ENCODE measurements at places on chromosomes 5 and 9.
A peak's percentile ranks its signal among the peaks of the same experiment; 100 is the strongest.

DNA sequence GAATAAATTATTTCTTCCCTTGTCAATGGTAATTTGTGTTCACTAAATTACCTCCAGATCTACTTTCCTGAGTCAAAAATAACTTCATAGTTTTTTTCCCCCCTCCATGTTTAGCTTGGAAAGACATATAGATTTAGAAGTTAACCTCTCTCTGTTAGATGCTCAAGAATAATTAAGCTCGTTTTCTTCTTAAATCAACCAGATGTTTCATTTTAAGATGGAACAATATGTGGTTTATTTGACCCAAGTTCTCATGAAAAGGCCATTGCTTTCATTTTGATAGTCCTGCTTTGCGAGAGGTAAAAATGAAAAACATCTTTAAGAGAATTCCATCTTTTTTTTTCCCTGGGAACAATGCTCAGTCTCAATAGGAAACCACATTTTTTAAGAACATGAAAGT is 27.7 kb upstream of the GAS1 start:
- H3K27me3 ChIP-seq: peaks cover 70% of the 10 kb centered on the region
- no peak overlapping the region for H3K4me3 ChIP-seq
- DNase-seq: no peak
- no peaks in the 10 kb centered on the region for H3K4me1 ChIP-seq

GRCh38 chr5:77209495-77210090 is 887 bp upstream of the PDE8B start:
- DNase-seq: no peak
- H3K36me3 ChIP-seq: no peaks in the 10 kb centered on the region
- H3K4me1 ChIP-seq: peaks cover 11% of the 10 kb centered on the region
- H3K4me3 ChIP-seq: peak overlapping the region; percentile 74

DNA sequence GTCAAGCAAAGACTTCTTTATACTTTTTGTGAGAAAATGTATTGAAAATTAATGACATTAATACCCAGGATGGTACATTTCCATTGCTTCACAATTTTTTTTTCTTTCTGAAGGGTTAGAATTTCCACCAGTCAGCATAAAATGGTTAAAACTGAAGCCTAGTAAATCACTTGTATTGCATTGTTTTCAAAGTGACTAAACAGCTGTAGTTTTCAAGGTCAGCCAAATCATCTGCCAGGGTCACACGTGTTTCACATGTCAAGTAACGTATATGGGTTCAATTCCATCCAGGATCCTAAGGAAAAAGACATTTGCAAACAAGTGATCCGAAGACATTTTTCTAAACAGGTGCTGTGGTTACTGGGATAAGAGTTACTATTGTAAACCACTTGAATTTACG is 574.2 kb downstream of the RAB3C start:
- H3K4me1 ChIP-seq: peaks cover 17% of the 10 kb centered on the region
- no peak for DNase-seq
- no peak overlapping the region for H3K27ac ChIP-seq
- no peak overlapping the region for H3K4me3 ChIP-seq

- H3K4me3 ChIP-seq: no peak overlapping the region
- H3K27ac ChIP-seq: no peak overlapping the region
- H3K27me3 ChIP-seq: no peaks in the 10 kb centered on the region
Observed at GRCh38 chr9:81462801-81463200, 226.5 kb downstream of the TLE1 start.

GRCh38 chr9:101859620-101860019 is 121.2 kb upstream of the GRIN3A start:
- H3K27ac ChIP-seq: no peak overlapping the region
- H3K27me3 ChIP-seq: no peaks in the 10 kb centered on the region
- DNase-seq: no peak
- no peaks in the 10 kb centered on the region for H3K36me3 ChIP-seq

DNA sequence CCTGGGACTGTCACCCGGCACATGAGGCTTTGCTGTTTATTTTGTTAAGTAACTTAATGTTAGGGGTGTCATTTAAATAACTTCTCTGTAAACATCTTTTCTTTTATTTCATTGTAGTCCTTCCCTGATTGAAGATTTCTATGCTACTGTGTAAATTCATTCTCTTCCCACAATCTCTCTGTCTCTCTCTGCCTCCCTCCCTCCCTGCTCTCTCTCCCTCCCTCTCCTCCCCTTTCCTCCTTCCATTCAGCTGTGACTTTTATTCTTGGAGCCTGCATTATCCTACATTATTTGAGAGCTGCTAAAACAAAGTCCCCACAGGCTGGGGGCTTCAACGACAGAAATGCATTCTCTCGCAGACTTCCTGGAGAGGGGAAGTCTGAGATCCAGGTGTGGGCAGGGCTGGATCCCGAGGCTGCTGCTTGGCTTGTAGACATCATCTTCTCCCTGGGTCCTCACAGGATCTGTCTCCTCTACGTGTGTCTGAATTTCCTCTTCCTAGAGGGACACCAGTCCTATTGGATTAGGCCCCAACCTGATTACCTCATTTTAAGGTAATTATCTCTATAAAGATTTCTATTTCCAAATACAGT is 18.4 kb downstream of the UBE2QL1 start:
- peaks cover 25% of the 10 kb centered on the region for H3K27me3 ChIP-seq
- no peaks in the 10 kb centered on the region for H3K36me3 ChIP-seq
- H3K4me3 ChIP-seq: no peak overlapping the region
- no peaks in the 10 kb centered on the region for H3K4me1 ChIP-seq

DNA sequence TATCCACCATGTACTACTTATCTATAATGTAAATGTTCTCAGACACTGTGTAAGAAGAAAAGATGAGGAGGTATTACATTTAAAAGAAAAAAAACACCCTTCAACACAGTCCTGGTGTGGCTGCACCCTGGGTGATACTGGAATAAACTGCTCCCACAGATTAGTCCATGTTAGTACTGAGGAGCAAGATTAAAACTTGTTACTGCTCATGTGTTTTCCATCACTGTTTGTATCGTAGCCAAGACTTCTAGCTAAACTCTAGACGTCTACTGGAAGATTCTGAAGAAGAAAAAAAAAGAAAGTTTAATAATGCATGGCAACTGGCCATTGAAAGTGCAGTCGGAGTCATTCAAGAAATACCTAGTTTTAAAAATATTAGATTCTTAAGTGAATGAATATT is at the start of gene ASPN:
TSS of gene ASPN (minus strand) at position 178 of the 400 bp plus-strand sequence.
- peaks cover 5% of the 10 kb centered on the region for H3K4me1 ChIP-seq
- no peaks in the 10 kb centered on the region for H3K36me3 ChIP-seq
- H3K27me3 ChIP-seq: no peaks in the 10 kb centered on the region
- no peak within 1 kb of the TSS for H3K4me3 ChIP-seq
- H3K27ac ChIP-seq: no peak within 1 kb of the TSS

GRCh38 chr9:131856105-131856504 is 116.2 kb upstream of the RAPGEF1 start:
- peaks cover 21% of the 10 kb centered on the region for H3K36me3 ChIP-seq
- no peak overlapping the region for H3K4me3 ChIP-seq
- H3K4me1 ChIP-seq: peaks cover 5% of the 10 kb centered on the region
- no peak overlapping the region for H3K27ac ChIP-seq

- no peak overlapping the region for H3K4me3 ChIP-seq
- no peak for DNase-seq
- H3K4me1 ChIP-seq: no peaks in the 10 kb centered on the region
- H3K36me3 ChIP-seq: peaks cover 8% of the 10 kb centered on the region
- peaks cover 4% of the 10 kb centered on the region for H3K27me3 ChIP-seq
Observed at GRCh38 chr5:113600255-113600905, 86.9 kb downstream of the YTHDC2 start.

- H3K27me3 ChIP-seq: no peaks in the 10 kb centered on the region
- H3K4me1 ChIP-seq: no peaks in the 10 kb centered on the region
- no peak overlapping the region for H3K4me3 ChIP-seq
- no peak for DNase-seq
- no peaks in the 10 kb centered on the region for H3K36me3 ChIP-seq
Observed at GRCh38 chr5:29276371-29276770, 1917.1 kb upstream of the CDH6 start.

DNA sequence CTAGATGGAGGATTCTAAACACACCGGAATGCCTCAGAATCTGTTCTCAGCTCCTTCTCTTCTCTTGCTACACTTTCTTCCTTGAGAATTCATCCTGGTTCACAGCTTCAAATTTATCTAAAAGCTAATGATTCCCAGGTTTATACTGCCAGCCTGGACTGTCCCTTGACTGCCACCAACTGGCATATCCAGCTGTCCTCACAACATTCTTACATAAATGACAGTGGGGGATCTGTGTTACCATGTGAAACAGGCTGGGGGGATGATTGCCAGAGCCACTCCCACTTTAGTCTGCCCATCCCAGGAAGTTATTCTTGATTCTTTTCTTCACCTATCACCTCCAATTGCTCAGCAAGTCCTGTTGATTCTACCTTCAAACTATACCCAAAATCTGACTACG is 27.2 kb upstream of the ZFR start:
- no peak overlapping the region for H3K27ac ChIP-seq
- DNase-seq: no peak
- no peaks in the 10 kb centered on the region for H3K4me1 ChIP-seq
- no peaks in the 10 kb centered on the region for H3K36me3 ChIP-seq
- no peak overlapping the region for H3K4me3 ChIP-seq

GRCh38 chr5:140043508-140043872 is 391 bp upstream of the NRG2 start:
- no peaks in the 10 kb centered on the region for H3K36me3 ChIP-seq
- peaks cover 74% of the 10 kb centered on the region for H3K27me3 ChIP-seq
- H3K27ac ChIP-seq: no peak overlapping the region
- H3K4me3 ChIP-seq: peak overlapping the region; percentile 74
- peaks cover 21% of the 10 kb centered on the region for H3K4me1 ChIP-seq

DNA sequence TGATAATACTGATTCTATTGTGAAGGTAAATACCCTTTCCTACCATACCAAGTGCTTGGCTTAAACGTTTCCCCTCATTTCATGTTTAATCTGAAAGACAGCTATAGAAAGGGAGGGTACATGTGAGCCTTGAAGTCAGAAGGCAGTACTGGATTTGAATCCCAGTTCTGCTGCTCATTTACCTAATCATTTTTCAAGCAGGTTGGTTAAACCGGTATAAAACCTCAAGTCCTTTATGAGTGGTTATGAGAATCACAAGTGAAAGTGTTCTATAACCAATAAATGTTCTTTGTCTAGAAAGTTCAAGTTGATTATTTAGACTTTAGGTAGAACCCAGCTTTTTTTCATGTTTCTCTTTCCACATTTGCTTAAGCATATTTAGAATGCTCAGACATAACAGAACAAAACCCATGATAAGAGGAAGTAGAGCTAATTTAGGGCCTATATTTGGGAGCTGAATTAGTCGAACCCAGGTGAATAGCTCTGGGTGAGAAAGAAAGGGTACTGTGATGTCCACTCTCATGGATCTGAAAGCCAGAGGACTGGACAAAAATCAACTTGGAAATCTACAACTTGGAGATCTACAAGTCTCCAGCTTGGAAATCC is 29.7 kb upstream of the F2RL2 start:
- peaks cover 8% of the 10 kb centered on the region for H3K4me1 ChIP-seq
- peak overlapping the region; percentile 55 for H3K27ac ChIP-seq
- no peak for DNase-seq
- H3K27me3 ChIP-seq: no peaks in the 10 kb centered on the region
- H3K4me3 ChIP-seq: no peak overlapping the region
- H3K36me3 ChIP-seq: peaks cover 88% of the 10 kb centered on the region

DNA sequence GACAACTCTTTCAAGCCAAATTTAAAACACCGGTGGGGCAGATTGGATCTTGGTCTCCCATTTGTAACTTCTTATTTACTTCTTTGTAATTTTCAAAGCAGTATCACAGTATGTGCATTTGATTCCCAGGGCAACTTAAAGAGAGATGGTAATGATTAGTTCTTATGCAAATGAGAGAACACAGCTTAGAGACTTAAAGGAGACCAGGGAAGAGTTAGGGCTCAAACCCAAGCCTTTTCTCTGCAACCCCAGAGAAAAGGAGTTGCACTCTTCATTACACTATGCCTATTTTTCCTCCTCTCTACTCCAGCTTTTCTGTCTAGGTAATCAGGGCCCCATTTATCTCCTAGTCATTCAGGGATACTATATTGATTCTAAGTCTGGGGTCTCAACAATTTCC is 237.8 kb upstream of the NMUR2 start:
- H3K27ac ChIP-seq: no peak overlapping the region
- H3K4me1 ChIP-seq: no peaks in the 10 kb centered on the region
- H3K36me3 ChIP-seq: no peaks in the 10 kb centered on the region

DNA sequence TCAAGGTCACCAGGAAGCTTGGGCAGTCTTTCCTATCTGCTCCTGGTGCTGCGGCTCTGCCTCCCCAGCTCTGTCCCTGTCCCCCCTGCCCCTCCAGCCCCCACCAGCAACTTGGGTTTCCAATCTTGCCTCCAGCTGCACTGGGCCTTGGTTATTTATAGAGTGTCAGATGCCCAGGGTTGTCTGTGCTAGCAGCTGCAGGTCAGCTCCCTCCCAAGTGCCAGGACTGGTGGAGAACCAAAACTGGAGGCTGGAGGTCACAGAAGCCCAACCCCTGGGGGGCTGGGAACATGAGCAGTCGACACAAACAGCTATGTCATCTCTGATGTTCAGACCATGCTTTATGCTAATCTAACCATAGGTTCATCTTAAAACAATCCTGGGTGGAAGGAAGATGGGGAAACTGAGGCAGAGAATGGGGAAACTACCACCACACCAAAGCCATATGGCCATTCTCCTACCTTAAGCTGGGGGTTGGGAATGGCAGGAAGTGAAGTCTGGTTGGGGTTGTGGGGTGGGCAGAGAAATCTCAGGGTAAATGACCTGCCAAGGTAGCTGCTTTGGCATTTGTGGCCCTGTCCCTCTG is 1.7 kb downstream of the TPM2 start:
- no peak for DNase-seq
- no peaks in the 10 kb centered on the region for H3K27me3 ChIP-seq
- no peak overlapping the region for H3K4me3 ChIP-seq
- H3K36me3 ChIP-seq: no peaks in the 10 kb centered on the region

- no peak overlapping the region for H3K4me3 ChIP-seq
- no peaks in the 10 kb centered on the region for H3K27me3 ChIP-seq
- no peaks in the 10 kb centered on the region for H3K36me3 ChIP-seq
Observed at GRCh38 chr5:28324174-28324573, 1285.8 kb upstream of the CDH9 start.

GRCh38 chr9:78296201-78296892 is 578 bp upstream of the PSAT1 start:
- H3K36me3 ChIP-seq: peaks cover 41% of the 10 kb centered on the region
- peaks cover 39% of the 10 kb centered on the region for H3K4me1 ChIP-seq
- no peak for DNase-seq
- peak overlapping the region; percentile 98 for H3K27ac ChIP-seq
- no peaks in the 10 kb centered on the region for H3K27me3 ChIP-seq

DNA sequence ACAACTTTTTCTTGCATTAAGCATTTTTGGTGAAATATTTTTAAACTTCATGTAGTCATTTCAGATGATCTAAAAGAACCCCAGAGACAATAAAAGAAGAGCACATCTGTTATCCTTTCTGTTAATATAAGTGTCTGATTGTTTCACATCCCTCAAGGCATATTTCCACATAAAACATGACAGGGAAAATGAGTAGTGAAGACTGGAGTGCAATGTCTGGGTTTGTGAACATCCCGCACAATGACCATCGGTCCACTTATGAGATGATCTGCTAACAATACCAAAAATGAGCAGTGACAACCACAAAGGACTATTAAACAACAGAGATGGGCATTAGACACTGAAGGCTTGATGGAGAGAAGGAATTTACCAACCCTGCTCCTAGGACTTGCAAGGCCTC is 209.1 kb downstream of the NR2F1-AS1 start:
- no peak for DNase-seq
- no peak overlapping the region for H3K27ac ChIP-seq
- H3K36me3 ChIP-seq: no peaks in the 10 kb centered on the region
- H3K27me3 ChIP-seq: no peaks in the 10 kb centered on the region

- H3K36me3 ChIP-seq: no peaks in the 10 kb centered on the region
- no peak for DNase-seq
- H3K27ac ChIP-seq: no peak overlapping the region
- no peak overlapping the region for H3K4me3 ChIP-seq
- H3K4me1 ChIP-seq: no peaks in the 10 kb centered on the region
- peaks cover 17% of the 10 kb centered on the region for H3K27me3 ChIP-seq
Observed at GRCh38 chr5:133347039-133347438, 265.3 kb downstream of the FSTL4 start.

- H3K27me3 ChIP-seq: peaks cover 19% of the 10 kb centered on the region
- H3K4me1 ChIP-seq: peaks cover 8% of the 10 kb centered on the region
- H3K4me3 ChIP-seq: no peak overlapping the region
Observed at GRCh38 chr5:38382898-38383297, 124.5 kb downstream of the EGFLAM start.
